CD4-positive, alpha-beta T cell (primary cell): ENCODE measurements at places on chromosomes 4 and X. TPM values are rescaled to one million over a fixed set of nuclear protein-coding genes. Genes with fewer than 3 reads are reported as not detected.

DNA sequence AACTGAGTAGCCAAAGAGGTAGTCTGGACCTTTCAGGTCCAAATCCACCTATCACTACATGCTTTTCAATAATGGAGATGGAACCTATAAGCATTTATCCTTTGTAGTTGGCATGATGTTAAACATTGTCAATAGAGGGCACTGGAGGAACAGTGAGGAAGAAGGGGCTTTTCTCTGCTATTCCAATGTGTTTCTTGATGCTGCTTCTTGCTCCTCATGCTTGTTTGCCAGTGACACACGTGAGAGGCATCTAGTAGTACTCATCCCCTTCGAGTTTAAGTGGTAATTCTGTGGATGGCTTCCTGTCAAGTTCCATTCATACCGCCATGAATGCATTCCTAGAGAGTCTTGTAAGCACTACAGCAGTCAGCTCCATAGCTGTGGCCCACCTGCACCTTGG is 84.0 kb downstream of the NAA11 start:
- no peaks in the 10 kb centered on the region for H3K4me1 ChIP-seq
- DNase-seq = no peak
- no peak overlapping the region for H3K4me3 ChIP-seq

GRCh38 chr4:133891011-133891410 is 310.6 kb downstream of the PABPC4L start:
- no peak overlapping the region for H3K4me3 ChIP-seq
- no peaks in the 10 kb centered on the region for H3K27me3 ChIP-seq
- H3K4me1 ChIP-seq = no peaks in the 10 kb centered on the region
- H3K27ac ChIP-seq = no peak overlapping the region
- no peaks in the 10 kb centered on the region for H3K36me3 ChIP-seq

DNA sequence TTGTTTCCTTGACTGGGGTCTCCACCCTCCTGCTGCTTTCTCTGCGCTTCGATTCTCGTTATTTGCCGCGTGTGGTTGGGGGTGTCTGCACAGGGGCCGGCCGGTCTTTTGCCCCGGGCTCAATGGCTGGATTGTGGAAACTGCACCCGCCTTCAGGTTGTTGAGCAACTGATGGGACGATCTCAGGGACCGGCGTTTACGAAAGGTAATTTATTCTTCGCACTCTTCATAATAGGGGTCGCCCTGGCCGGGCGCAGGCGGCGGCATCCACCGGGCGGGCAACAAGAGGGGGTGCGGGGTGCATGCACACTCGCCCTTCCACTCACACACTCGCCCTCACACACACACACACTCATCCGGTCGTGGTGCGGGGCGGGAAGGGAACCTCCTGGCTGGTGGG is 1.4 kb downstream of the ADGRL3 start:
- H3K4me3 ChIP-seq = no peak overlapping the region
- no peak for DNase-seq
- H3K27ac ChIP-seq = no peak overlapping the region
- H3K4me1 ChIP-seq = no peaks in the 10 kb centered on the region
- no peaks in the 10 kb centered on the region for H3K36me3 ChIP-seq
- peaks cover 43% of the 10 kb centered on the region for H3K27me3 ChIP-seq

The MAGEA8 gene
- total RNA-seq = not detected

The BTK gene
- total RNA-seq = 0.49 TPM

The FGF16 gene
- total RNA-seq = not detected

The CXCL5 gene
- total RNA-seq = not detected

The MAP3K15 gene
- not detected for total RNA-seq

The C1QTNF7 gene
- not detected for total RNA-seq

The DAPP1 gene
- total RNA-seq = 9.1 TPM
